ENCODE measurements at places on chromosomes 11 and 22.

DNA sequence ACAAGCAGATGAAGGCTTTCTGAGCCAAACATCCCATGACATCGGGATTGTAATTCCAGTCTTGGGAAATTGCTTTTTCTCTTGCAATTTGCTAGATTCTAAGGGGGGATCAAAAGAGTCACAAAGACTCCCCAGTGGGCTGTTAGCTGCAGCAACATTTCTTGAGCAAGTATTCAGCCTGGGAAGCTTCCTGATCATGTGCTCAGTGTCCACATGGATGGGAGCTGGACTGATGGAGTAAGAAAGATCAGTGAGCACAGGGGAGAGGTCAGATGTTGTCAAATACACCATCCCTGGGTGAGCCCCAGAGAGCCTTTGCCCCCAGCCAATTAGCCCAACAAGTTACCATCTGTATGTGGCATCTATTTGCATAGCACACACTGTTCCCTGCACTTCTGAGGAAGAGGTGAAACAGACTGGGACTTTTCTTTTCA is 10.2 kb upstream of the GRK3 start:
- no peak for DNase-seq

DNA sequence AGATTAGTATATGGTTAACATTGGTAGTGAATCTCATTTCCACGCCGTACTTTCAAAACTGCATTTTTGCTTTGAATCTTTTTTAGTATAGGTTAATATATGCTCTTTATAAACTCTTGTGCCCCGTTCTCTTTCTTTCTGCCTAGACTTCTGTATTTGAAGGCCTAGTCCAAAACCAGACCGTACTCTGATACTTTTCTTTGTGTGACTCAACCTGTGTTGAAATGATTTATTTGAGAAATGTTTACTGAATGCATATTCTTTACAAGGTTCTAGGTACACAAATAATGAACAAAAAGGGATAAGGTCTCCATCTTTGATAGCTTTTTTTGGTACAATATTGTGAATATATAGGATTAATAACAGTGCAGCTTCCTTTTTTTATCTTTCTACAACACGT is 68.3 kb downstream of the HIPK3 start:
- no peak for DNase-seq

- no peak for DNase-seq
These were observed 25.1 kb downstream of the APOL3 start for GRCh38 chr22:36135306-36135980.

GRCh38 chr11:108302121-108302785 is 79.4 kb downstream of the ATM start:
- DNase-seq: no peak

Measured in bone marrow (tissue), 2 donors.